ENCODE measurements at places on chromosomes 12 and 14.

DNA sequence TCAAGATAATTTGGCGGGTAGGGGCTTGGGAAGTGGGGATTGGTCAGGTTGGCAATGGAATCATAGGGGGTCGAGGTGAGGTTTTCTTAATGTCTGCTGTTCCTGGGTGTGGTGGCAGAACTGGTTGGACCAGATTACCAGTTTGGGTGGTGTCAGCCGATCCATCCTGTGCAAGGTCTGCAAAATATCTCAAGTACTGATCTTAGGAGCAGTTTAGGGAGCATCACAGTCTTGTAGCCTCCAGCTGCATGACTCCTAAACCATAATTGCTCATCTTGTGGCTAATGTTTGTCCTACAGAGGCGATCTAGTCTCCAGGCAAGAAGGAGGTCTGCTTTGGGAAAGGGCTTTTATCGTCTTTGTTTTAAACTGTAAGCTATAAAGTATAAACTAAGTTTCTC, 868.4 kb downstream of the DIO2 start:
- DNase-seq: no peak

GRCh38 chr14:100610511-100611217, 23.4 kb upstream of the BEGAIN start:
- no peak for DNase-seq

- no peak for DNase-seq
Observed at GRCh38 chr12:115386946-115387345, 703.0 kb upstream of the TBX3 start.

- DNase-seq: no peak
Observed at GRCh38 chr12:53227836-53228235, 4.2 kb downstream of the RARG start.

GRCh38 chr12:91178781-91179180, 3.8 kb downstream of the DCN start:
- no peak for DNase-seq

- no peak for DNase-seq
Observed at GRCh38 chr12:6849976-6850560, 1.0 kb downstream of the CDCA3 start.

- no peak for DNase-seq
Observed at GRCh38 chr12:112617153-112617505, 174.4 kb upstream of the RPH3A start.

DNA sequence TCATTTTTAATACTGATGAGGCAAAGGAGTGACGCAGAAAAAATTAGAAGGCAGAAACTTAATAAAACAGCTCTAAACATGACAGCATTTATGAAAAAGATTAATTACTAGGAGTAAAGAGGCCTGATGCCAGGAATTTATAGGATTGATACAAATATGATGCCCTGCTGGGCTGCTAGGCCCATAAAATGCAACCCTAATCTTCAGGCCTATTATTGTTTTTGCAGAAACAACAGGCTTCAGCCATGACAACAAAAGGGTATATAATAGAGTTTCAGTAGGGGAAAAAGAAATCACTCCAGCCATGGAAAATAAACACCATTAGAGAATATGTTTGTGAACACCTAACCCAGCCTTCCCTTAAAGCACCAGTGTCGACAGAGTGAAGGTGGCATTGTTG, 50.6 kb downstream of the OTX2 start:
- DNase-seq: no peak

- no peak for DNase-seq
Observed at GRCh38 chr12:27657296-27657695, 39.0 kb upstream of the REP15 start.

- no peak for DNase-seq
Observed at GRCh38 chr12:63964301-63964700, 119.8 kb downstream of the SRGAP1 start.

- no peak for DNase-seq
Observed at GRCh38 chr12:118704527-118705241, 276.7 kb upstream of the SRRM4 start.

GRCh38 chr12:116528065-116528464, 31.1 kb upstream of the MAP1LC3B2 start:
- DNase-seq: no peak

Measured in stimulated activated CD4-positive, alpha-beta T cell treated with anti-CD3 and anti-CD28 coated beads, Interleukin-4, amount 100 ng/mL, for 1 hour (primary cell).